ENCODE measurements at places on chromosomes 5 and 9.

DNA sequence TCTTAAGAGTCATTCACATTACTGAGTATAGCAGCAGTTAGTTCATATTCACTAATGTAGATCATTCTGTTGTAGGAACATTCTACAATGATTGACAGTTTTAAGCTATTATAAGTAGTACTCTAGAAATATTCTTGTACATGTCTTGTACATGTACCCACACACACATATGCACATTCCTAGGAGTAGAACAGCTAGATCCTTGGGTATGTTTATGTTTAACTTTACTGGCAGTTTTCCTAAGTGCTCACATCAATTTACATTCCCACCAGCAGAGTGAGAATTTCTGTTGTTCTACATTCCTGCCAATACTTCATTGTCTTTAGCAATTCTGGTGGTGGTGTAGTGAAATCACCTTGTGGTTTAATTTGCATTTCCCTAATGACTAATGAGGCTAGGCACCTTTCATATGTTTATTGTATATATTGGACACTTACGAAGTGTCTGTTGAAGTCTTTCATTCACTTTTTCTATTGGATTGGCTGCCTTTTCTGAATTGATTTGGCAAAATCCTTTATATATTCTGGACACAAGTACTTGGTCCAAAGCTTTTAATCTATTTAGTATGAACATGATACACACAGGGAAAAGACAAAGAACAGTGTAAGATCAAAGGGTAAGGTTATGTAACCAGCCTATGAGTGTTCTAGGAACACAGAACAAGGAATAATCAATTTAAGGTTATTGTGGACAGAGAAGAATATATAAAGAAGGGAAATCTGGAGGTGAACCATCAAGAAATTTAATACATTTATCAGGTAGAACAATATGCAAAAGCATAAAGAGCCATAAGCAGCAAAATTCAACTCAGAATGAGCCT lies 95.6 kb downstream of the MLLT3 start:
- DNase-seq: no peak

DNA sequence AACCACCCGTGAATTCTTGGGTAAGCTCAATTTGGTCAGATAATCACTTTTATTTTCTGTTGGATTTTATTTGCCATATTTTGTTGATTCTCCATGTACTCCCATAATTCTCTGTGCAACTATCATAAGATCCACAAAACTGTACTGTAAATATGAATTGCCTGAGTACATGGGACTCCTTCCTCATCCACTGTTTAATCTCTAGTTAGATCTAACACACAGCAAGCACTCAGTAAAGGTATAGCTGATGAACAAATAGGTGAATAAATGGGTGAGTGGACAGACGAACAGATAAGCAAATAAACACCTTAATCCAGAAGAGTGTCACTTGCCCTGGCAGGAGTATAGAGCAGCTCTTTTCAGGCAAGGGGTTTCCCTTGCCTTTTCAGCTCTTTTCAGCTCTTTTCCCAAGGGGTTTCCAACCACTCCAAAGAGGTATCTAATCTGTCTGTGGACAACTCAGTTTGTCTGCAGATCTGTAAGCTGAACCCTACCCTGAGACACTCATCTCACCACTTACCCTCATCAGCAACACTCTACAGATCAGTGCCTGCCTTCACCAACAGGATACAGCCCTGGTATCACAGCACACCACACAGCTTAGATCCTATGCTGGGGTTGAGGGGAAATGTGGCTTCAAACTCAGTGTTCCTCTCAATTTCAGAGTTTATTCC lies 51.2 kb downstream of the SIL1 start:
- peak; percentile 92 for DNase-seq

DNA sequence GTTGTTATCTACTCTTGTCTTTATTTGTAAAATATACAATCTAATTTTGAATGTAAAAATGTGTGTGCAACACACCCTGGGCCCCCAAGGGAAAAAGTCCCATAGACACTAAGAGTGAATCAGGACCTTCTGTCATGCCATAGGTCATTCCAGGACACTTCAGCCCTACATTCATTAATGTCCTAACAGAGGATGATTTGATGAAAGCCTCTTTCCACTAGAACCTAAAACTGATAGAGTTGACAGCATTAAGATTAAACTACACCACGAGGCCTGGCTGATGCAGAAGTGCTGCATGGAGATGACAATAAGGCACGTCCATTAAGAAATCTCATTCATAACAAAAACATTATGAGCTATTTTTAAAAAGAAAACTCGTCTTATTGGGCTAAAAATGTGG lies 46.2 kb downstream of the FRMD3 start:
- DNase-seq: no peak

DNA sequence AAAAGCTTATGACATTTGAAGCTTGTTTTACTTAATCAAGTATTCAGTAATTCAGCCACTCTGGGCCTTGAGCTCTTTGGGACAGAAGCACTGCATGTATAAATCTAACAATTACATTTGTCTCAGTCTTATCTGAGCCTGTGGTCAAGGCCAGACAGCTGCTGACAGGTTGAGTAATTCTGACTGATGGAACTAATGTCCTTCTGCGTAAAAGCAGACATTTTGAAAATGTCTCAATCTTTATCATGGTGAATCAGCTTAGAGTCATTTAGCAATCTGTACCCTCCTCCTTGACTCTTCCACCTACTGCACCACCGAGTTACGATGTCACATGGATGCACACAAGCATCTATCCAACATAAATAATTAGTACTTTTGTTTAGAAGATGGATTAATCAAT lies 400.0 kb downstream of the ARRDC3 start:
- DNase-seq: no peak

DNA sequence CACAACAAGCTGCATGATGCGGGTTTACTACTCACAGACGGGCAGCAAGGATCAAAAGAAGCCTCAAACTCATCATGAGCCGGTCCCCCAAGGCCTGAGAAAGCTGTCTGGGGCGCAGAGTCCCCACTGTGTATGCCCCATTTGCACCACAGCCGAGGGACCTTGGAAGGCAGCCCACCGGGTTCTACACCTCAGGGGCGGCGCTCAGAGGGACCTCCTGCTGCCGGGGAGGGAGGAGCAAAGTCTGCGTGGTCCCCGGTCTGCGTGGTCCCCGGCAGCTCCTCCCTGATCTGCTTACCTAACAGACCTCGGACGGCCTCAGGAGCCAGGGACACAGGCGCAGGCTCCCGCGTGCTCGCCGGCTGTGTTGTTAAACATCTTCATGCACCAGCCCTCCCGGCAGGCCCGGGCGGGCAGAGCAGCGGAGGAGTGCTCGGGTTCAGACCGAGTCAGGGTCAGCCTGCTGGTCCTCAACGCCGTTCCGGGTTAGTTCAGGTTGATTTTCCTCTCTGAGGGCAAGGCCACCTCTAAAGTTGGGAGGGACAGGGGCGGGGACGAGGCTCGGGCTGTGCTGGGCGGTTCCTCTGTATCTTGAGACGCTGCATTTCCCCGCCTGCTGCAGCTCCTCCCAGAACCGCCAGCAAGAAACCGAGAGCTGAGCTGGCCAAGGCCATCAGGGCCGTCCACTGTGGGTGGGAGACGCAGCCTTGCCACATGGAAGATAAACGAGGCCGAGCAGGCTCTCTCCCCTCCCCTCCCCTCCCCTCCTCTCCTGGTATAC lies 74.6 kb downstream of the MRPL36 start:
- peak; percentile 28 for DNase-seq

GRCh38 chr5:42487077-42487476 lies 63.8 kb downstream of the GHR start:
- DNase-seq: no peak

GRCh38 chr9:109139851-109140250 lies 20.1 kb upstream of the TMEM245 start:
- no peak for DNase-seq

GRCh38 chr9:123322273-123323195 lies 33.5 kb upstream of the CRB2 start:
- peak; percentile 27 for DNase-seq

DNA sequence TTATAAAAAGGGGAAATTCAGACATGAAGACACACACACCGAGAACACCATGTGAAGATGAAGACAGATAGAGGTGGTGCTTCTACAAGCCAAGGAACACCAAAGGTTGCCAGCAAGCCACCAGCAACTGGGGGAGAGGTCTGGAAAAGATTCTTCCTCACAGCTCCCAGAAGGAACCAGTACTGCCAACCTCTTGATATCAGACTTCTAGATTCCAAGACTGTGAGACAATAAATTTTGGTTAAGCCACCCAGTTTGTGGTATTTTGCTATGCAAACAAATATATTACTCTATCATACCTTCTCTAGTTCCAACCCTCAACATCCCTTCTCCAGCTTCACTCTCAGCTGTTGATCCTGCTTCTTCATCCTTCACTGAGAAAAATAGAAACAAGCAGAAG lies 451.1 kb downstream of the EBF1 start:
- DNase-seq: no peak

GRCh38 chr5:160269017-160269416 lies 39.7 kb downstream of the FABP6 start:
- DNase-seq: no peak

DNA sequence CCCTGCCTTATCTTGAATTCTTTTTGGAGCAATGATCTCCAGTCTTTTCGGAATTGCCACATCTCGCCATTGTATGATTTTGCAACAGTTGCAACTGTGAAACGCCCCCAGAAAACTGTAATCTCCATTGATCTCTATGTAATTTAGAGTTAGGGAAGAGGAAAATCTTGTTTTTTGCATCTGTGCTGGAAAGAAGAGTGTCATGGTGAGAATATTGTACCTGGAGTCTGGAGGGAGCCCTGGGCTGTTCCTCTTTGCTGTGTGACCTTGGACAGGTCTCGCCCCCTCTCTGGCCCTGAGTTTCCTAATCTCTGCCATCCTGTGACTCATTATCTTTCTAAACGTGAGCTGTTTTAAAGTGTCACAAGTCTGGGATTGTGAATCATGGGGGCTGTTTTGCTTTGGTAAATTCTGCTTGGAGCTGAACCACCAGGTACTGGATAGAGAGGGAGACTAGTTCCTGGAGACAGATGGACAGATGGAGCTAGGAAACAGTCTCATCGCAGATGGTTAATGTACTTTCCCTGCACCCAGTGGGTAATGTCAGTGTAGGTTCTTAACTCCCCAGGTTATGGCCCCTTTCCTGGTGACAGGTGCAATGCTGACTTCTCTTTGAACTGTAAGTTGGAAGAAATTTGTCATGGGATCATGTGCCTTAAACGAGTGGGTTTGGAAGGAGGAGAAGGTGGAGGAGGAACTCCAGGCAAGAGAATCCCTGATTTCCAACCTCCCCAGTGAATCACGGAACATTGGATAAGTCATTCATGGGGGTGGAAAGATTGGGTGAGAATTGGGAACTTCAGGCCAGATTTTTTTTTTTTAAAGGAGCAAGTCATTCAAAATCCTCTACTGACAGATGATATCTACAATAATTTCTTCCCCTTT lies 19.6 kb downstream of the PPARGC1B start:
- DNase-seq: no peak

- DNase-seq: no peak
Observed at GRCh38 chr5:81239613-81240012, 6.5 kb downstream of the CKMT2 start.

DNA sequence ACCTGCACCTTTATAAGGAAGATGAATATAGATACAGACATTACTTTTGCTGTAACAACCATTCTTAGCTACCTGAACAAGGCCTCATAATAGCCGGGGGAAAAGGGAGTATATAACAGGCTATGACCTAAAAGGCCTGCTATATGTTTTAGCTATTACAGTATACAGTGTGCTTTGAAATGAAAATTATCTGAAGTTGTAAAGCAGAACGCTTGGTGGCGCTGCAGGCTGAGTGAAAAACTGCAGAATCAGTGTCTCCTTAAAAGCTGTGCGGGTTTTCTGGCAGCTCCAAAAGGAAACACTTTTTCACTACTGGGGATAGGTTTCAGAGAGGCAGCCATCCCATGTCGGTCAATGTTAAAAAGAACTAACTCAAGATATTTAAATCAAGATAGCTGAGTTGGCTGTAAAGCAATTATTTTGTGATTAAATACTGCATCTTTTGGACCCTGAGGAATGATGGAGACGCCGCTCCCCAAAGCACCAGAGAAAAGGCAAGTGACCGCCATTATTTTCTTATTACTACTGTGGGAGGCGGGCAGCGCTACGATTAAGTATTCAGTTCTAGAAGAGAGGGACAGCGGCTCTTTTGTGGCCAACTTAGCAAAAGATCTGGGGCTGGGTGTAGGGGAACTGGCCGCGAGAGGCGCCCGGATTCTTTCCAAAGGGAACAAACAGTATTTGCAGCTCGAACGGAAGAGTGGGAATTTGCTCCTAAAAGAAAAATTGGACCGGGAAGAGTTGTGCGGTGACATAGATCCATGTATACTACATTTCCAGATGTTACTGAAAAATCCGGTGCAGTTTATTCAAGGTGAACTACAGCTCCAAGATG lies 5.9 kb downstream of the PCDHB6 start:
- DNase-seq: peak; percentile 29

DNA sequence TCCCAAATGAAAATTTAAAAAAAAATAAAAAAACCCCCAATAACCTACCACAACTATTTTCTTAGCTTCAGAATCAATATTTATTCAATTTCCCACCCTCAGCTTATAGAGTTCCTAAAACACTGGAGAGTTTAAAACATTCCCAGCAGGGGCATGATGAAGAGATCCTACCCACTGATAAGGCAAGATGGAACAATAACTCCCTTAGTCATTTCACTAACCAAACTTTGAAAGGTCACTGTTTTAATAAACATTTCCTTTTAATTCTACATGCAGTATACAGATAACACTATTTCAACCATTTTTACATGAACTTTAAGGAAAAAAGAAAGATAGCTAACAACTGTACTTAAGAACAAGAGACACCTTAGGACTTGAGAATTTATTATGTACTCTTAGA lies 34.9 kb upstream of the ACOT12 start:
- no peak for DNase-seq

GRCh38 chr5:77778881-77779438 lies 2.8 kb upstream of the TBCA start:
- no peak for DNase-seq

DNA sequence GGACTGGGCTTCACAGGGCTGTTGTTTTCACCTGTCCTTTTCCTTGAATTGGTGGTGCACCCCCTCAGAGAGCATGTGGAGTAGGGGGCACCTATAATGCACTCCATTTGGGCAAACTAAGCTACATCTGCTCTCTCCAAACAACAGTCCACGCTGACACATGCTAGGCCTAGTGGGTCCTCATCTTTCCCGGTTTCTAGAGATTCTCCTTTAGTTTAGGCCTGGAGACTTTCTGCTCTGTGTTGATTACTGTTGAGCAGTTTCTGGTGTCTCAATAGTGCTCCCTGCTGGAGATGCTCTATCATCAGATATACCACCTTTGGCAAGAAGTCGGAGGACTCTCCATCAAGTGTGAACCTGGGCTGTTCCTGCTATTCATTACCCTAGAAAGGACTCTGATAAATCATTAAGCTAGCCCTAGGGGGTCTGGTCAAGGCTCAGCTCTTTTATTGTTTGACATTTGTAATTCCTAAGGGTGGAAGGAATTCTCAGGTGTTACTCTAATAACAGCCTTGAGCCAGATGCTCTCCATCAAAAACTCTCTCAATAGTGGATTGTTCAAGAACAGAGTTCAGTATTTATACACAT lies 64.0 kb upstream of the FYB1 start:
- peak; percentile 86 for DNase-seq
